ENCODE measurements at places on chromosomes 3 and 15.

DNA sequence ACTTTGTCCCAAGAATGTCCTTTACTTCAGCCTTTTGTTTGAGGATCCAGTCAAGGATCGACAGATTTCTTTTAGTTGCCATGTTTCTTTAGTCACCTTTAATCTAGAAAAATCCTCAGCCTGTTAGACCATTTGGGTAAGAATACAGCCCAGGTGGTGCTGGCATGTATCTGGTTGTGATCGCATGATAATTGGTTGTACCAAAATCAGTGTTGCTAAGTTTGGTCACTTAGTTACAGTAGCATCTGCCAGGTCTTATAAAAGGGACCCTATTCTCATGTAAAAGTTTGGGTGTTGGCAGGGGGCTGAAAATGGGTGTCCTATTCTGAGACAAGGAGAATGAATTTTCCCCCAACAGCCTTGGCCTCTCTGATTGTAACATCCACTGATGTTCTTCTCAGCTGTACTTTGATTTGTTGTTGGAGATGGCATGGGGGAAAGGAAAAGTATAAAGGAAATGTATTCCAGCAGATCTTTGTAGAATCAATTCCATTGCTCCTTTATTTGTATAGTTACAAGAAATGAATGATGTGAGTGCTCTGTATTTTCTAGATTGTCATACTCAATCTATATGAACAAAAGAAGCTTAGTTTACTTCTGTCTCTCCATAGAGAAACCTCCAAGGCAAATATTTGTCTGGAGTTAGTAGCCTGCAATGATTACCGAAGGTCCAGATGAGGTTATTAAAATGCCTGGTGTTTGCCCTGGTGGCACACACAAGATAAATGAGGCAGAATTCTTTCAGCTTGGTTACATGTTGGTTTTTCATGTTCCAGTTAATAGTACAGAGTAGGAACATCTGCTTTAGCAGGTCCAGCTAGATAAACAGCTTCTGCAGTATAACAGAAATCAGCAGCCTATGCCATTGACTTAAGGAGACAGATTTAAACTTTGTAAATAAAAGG, 65.7 kb downstream of the CMTM8 start:
- no peak for DNase-seq

DNA sequence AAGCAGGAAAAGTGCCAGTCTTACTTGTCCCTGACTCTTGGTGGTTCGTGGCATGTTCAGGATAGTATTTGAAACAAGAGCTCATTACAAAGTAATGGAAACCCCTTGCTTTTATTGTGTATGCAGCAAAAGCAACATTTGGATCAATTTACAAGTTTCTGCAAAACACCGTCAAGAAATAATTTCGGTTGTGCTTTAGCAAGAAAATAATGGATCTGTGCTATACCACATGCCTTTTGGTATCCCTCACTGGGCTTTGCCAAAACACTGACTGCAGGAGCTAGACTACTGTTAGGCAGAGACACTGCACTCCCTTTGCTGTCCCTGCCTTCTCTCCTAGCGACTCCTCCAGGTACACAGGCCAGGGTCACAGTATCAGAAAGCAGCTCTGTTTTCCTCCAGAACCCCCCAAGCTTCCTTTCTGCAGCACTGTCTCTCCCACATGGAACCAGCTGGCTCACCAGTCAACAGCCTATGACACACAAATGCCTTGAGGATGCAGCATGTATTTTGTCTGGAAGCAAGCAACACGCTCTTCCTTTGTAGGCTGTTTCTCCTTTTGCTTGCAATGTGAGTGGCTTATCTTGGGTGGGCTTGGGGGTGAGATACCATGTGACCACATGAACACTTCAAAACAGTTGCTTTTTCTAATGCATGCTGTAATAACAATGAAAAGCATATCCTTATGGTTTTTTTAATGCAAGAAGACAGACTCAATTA, 111.4 kb downstream of the PGPEP1L start:
- DNase-seq, result no peak

- no peak for DNase-seq
These were observed 34.5 kb downstream of the GPD1L start for GRCh38 chr3:32140943-32141342.

- no peak for DNase-seq
These were observed 324.4 kb upstream of the CFAP20DC start for GRCh38 chr3:59374091-59374817.

GRCh38 chr3:60065227-60065868, 1015.5 kb upstream of the CFAP20DC start:
- DNase-seq, result no peak

GRCh38 chr3:77795013-77795412, 755.1 kb downstream of the ROBO2 start:
- DNase-seq, result no peak

DNA sequence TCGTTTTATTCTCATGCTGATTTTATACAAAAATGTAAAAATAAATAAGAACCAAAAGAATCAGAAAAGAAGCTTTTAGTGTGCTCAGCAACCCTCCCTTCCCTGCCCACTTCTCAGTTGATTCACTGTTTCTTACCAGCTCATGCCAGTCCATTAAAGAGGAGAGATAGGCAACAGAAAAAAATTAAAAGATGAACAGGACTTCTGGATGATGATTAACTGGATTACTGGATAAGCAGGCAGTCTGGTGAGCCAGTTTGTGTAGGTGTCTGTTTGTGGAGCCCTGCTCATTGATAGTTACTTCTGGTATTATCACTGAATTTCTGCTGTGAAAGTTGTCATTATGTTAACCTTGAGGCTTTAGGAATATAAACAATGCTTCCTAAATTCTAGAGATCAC, 15.1 kb upstream of the GPR171 start:
- DNase-seq, result no peak

DNA sequence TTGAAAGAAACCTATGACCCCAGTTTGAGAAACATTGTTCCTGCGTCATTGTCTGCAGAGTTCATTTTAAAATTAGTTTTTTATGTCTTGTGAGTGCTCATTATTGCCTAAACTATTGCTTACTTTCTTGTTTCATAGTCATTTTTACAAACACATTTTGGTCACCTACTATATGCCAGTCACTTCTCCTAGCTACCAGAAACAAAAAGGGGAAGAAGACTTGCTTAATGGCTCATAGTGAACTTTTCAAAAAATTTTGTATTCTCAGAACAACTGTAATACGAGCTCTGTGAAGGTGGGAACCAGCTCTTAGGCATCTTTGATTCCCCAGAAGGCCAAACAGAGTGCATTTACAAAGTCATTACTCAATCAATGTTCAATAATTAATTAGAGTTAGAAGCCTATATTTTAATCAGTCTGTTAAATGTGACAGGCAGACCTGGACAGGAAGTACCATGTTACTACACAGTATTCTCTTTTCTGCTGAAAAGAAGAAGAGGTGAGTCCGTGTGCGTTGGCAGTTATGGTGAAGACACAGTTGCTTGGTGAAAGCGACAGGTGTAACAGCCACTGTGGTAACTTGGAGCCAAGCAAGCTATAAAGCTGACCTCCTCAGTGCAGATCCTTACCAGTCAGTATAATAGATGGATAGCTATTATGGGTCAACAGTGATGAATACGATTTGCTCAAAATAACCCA, 46.6 kb downstream of the DPPA2 start:
- DNase-seq, result no peak

- no peak for DNase-seq
These were observed 315.8 kb upstream of the CCDC54 start for GRCh38 chr3:107061466-107061865.

GRCh38 chr15:37100109-37100965, at the start of gene MEIS2:
TSS of gene MEIS2 (minus strand) at chr15:37100549. CDS start at chr15:37099466, 1,083 bp downstream.
- peak; percentile 88 for DNase-seq

DNA sequence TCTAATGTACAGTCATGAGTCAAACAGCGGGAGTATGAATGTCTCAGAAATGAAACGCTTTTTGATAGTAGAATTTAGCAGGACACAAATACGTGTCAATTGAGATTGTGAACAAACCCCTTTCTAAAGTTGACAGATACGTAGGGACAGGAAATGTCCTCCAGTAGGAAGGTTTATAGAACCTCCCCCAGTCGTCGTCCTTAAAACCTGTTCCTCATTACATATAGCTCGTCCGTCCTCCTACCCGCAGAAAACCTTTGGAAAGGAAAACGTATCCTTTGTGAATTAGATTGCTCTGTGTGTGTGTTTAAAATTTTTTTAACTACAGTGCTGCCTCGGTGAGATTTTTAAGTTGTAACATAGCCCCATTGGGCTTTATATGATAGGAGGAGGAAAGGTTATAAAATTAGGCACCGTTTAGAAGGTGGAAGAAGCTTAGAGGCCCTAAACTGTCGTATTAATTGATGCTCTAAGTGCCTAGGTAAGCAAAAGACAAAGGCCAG, 4.1 kb downstream of the UBE2E1 start:
- no peak for DNase-seq

GRCh38 chr3:99915906-99916432, 98.3 kb downstream of the CMSS1 start:
- DNase-seq, result no peak

- peak; percentile 41 for DNase-seq
These were observed 14.4 kb downstream of the NR2F2 start for GRCh38 chr15:96344706-96345559.

DNA sequence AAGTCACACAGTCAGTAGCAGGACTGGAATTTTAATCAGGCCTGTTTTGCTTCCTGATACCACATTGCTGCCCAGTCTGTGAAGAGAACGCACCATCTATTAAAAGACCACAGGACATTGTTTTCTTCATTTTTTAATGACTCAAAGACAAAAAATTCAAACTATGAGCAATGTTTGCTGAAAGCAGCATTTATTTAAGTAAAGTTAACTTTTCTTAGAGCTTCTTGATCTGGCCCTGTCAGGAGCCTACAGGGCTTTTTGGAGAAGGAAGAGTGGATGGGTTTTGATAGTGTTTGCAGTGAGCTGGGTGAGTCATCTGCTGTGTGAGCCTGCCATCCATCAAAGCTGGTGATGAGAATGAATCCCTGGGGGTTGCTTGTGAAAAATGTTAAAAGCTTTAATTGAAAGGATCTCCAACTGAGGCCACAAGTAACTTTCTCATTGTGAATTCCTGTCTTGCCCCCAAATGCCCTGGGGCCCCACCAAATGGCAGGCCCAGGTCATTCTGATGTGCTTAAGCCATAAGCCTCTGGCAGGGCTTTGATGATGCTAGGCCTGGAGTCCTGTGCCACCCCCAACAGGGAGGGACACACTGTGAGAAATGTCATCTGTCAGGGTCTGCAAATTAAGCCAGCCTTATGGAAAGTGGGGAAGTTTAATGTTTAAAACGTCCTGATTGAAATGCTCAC, 136.2 kb upstream of the PFN2 start:
- peak; percentile 48 for DNase-seq

DNA sequence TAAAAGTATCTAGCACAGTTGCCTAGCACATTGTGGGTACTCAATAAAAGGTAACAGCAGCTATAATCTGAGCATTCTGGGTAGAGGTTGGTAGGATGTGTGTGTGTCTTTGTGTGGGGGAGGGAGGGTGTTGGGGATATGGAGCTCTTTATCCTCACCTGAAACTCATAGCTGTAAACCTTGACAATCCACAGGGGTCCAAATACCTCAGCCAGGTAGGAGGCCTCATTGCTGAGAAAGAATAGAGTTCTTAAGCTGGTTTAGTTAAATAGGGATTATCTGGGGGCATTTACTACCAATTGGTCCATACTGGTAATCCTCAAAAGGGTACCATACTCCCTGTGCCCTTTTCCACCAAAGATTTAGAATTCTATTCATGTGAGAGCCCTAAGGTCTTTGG, 3.9 kb downstream of the SERF2 start:
- no peak for DNase-seq

DNA sequence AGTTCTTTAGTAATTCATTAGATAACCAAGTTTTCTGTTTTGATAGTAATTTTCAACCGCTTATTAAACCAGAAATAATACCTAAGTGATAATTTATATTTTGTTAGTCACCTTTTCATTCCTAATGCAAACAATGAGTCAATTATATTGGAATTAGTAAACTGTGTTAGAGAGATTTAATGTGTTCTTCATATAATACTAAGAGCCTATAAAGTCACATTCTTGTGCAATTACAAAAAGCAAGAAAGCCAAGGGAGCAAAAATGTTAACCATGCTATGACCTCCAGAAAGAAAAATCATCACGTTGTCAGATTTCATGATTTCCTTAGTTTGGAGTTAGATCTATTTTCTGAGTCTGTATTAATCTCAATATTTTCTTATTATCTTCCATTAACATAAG, 108.8 kb upstream of the SAMMSON start:
- DNase-seq, result no peak

- DNase-seq, result no peak
These were observed 2.0 kb downstream of the SIDT1 start for GRCh38 chr3:113534365-113534764.
